Activated T-cell treated with anti-CD3 and anti-CD28 coated beads for 24 hours (primary cell): ENCODE measurements at places on chromosomes 6 and 20.

GRCh38 chr6:29792123-29793035, 35.2 kb upstream of the HLA-G start:
- peak; percentile 58 for DNase-seq

GRCh38 chr6:53889365-53889764, 94.6 kb downstream of the LRRC1 start:
- DNase-seq: no peak

DNA sequence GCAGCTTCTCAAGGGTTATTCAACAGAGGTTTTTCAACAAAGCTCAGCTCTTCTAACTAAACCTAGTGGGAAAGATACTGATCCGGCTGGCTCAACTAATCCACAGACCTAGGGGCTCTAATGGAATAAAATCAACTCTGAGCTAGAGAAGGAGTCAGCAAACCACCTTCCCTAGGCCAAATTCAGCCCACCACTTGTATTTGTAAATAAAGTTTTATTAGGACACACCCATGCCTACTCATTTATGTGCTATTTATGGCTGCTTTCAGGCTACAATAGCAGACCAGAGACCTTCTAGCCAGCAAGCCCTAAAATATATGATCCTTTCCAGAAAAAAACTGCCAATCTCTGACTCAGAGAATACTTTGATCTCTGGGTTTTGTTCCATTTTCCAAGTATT, 6.0 kb upstream of the RAB22A start:
- no peak for DNase-seq

DNA sequence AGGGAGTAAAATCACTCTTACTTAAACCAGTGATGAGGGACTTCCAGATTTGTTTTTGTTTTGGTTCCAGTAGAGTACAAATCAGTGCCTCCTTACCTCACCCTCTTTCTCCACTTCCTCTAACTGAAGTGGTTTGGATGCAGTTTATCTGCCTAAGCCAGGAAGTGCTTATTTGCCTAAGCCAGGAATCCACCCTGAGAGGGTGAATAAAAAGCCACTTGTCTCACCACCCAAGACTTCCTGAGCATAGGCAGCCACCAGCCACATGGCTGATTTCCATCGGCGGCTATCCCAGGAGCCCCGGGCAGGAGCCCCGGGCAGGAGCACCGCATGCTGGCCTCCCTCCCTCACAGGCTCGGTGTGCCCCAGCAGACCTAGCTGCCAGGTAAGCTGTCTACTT, 12.0 kb downstream of the LRP11 start:
- no peak for DNase-seq

GRCh38 chr6:113414511-113414910, 442.6 kb upstream of the MARCKS start:
- DNase-seq: no peak

DNA sequence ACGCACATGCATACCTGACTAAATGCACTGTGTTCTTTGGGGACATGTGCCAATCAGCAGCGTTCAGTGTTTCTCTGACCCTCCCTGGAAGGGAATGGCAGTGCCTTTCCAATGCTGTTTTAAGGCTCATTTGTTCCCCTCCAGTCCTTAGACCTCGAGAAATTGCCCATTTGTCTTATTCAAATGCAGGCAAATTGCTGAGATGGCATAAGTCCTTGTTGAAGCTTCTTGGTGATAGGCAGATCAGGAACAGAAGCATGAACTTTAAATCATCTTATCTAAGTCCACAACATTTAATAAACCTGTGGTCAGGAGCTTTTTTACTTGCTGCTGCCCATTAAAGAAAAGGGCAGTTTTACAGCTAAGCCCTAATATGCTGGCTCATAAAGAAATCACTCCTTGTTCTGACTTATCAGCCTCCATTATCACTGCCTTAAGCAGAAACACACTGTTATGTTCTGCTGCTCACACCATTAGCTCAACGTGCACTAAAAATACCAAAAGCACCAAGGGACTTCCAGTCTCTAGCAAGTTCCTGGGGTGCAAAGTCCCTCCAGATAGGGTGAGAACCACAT, 112.9 kb upstream of the LRFN2 start:
- DNase-seq: no peak

DNA sequence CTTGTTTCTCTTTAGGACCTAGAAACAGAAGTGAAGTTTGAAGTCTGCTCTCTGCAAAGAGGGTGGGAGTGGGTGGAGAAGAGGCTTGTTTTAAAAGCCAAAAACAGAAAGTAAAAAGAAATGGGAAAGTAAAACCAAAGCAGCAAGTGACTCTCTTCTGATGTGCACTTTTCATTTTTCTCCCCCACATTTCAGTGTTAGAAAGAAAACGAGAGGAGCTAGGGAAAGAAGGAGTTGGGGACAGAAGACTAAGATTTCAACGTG, 1.3 kb downstream of the C6orf141 start:
- DNase-seq: no peak

- DNase-seq: no peak
Measured at GRCh38 chr6:83132121-83132520, 60.9 kb downstream of the PGM3 start.

GRCh38 chr6:82589509-82590206, 226.0 kb downstream of the TPBG start:
- DNase-seq: no peak

- no peak for DNase-seq
Measured at GRCh38 chr6:15036690-15037245, 209.1 kb upstream of the JARID2 start.

- DNase-seq: no peak
Measured at GRCh38 chr6:21270636-21271201, 322.8 kb upstream of the SOX4 start.

DNA sequence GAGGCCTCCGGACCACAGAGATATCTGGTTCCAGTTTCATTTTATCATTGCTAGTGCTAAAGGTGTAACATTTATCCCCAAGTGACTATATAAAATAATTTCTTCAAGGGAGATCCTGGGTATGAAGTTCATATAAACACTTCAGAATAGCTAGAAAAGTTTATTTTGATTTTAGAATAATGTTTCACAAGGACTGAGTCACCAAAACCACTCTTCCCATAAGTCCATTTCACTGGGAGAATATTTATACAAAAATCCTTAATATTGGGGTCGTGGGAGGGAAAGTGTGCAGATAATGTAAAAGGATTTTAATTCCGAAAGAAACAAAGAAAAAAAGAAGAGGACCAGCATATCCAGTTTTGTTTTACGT, 128.1 kb downstream of the ISM1 start:
- DNase-seq: no peak

DNA sequence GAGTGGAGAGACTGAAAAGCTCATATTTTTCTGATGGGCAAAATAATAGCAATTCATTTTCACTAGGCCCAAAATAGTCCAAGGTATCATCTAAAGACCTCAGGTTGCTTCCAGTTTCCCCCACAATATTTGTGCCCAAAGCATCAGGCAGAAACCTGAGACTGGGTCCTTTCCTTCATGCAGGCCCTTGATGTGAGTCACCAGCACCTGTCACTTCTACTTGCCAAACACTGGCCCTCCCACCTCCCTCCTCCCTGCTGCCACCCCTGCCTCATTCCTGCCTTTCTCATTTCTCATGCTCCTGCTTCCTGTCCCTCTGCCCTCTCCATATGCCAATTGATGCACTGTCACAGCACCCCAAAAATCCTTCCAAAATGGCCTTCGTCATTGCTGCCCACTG, 230.4 kb upstream of the CST7 start:
- DNase-seq: no peak

DNA sequence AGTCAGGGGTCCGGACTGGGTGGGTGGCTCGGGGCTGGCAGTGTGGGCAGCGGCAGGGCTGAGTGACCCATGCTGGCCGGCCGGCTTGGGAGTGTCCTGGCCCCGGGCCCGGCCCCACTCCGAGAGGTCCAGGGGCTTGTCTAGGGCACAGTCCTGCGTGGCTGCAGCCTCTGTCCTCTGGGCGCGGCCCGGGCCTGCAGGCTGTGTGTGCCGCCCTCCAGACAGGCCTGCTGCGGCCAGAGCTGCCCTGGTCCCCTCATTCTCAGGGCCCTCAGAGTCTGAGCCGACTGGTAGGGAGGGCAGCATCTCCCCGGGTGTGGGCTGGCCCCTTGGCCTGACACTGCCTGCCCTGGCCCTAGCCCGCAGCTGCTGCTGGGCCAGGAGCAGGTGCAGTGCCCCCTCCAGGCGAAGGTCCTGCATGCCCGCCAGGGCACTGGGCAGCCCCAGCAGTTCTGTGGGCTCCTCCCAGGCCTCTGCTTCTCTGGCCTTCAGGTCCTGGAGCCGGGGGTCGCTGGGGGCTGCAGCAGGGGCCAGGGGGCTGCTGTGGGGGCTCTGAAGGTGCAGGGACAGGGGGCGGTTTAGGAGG, 6.9 kb upstream of the CABLES2 start:
- DNase-seq: no peak

GRCh38 chr6:29870104-29870503, 42.5 kb downstream of the HLA-G start:
- no peak for DNase-seq

- no peak for DNase-seq
Measured at GRCh38 chr6:168979254-168979653, 274.4 kb downstream of the THBS2 start.

GRCh38 chr6:113539202-113539601, 317.9 kb upstream of the MARCKS start:
- DNase-seq: no peak
